ENCODE measurements at places on chromosomes 12 and 14.

- H3K27me3 ChIP-seq, result no peaks in the 10 kb centered on the region
- H3K27ac ChIP-seq, result no peak overlapping the region
- no peak overlapping the region for H3K4me3 ChIP-seq
- H3K4me1 ChIP-seq, result no peaks in the 10 kb centered on the region
- DNase-seq, result peak; percentile 61
Observed at GRCh38 chr14:105501504-105502291, 10.7 kb downstream of the TEDC1 start.

DNA sequence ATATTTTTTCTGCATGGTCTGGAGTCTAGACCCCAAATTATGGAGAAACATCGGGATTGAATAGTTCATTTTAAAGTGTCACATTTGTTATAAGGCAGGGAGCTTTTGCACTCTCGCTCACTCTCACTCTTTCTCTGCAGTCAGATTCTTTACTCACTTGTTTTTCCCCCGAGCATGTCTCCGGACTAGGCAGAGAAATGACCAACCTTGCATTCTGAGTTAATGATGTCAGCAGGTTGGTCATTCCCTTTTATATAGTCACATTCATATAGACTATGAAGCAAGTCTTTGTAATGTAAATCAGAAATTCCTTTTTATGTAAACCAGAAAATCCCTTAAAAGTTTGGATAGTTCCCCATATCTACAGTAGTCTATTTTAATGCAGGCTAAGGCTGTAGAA lies 4.1 kb downstream of the C12orf75 start:
- no peak overlapping the region for H3K4me3 ChIP-seq
- H3K36me3 ChIP-seq, result no peaks in the 10 kb centered on the region
- no peaks in the 10 kb centered on the region for H3K27me3 ChIP-seq
- no peak for DNase-seq
- H3K4me1 ChIP-seq, result peaks cover 5% of the 10 kb centered on the region

- no peak for DNase-seq
- no peak overlapping the region for H3K27ac ChIP-seq
- H3K4me3 ChIP-seq, result no peak overlapping the region
- no peaks in the 10 kb centered on the region for H3K4me1 ChIP-seq
- H3K36me3 ChIP-seq, result no peaks in the 10 kb centered on the region
Observed at GRCh38 chr14:102768223-102769048, 8.8 kb upstream of the TRAF3 start.

DNA sequence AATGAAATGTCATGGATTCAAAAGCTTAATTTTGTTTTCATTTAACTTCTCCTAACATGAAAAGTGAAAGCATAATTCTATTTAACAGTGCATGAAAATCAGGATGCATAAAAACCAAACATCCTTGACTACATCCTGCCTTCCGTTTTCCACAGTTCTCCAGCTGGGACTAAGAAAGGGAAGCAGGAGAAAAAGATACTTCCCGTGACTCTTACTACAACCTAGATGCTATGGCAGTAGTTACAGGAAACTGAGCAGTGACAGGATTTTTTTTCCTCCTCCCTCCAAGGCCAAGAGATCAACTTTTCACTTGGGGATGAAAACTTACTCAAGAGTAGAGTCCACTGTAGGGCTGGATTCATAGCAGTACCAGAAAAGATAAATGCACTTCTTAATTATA lies 2.6 kb downstream of the EXOC5 start:
- no peak for DNase-seq
- no peaks in the 10 kb centered on the region for H3K36me3 ChIP-seq

GRCh38 chr14:76117789-76118484 lies 33.8 kb upstream of the GPATCH2L start:
- no peaks in the 10 kb centered on the region for H3K36me3 ChIP-seq
- DNase-seq, result no peak
- H3K4me3 ChIP-seq, result no peak overlapping the region
